ENCODE measurements at places on chromosomes 2 and 18. TPM values are rescaled to one million over a fixed set of nuclear protein-coding genes. Genes with fewer than 3 reads are reported as not detected.

TCF23 gene
- total RNA-seq = not detected

IL36B gene
- total RNA-seq = not detected

UGT1A8 gene
- not detected for total RNA-seq

SLC9A4 gene
- not detected for total RNA-seq

ZC3H6 gene
- 13.9 TPM for total RNA-seq

UGT1A5 gene
- total RNA-seq = not detected

DCDC2C gene
- not detected for total RNA-seq

ADCY3 gene
- total RNA-seq = 9.2 TPM

DNA sequence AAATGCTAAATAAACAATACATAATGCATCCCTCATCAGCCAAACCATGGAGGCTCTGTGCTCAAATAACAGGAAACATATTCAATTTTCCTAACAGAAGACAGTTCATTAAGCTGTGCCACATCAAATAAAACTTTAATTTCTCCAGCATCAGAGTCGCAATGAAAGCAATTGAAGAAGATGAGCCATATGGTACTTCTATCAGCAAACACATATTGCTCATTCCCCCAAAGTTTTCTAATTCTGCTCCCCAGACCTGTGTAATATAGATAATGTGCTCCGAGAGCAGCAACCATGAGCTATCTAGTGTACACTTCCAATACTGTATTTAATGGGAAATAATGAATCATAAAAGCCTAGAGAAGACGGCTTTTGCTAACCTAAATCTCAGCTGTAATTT, 263.2 kb downstream of the MEIS1 start:
- H3K27ac ChIP-seq = no peak overlapping the region
- no peaks in the 10 kb centered on the region for H3K4me1 ChIP-seq
- no peaks in the 10 kb centered on the region for H3K27me3 ChIP-seq
- H3K36me3 ChIP-seq = no peaks in the 10 kb centered on the region
- H3K4me3 ChIP-seq = no peak overlapping the region

GRCh38 chr2:6883448-6884122, 6.0 kb downstream of the RSAD2 start:
- H3K4me1 ChIP-seq = peaks cover 26% of the 10 kb centered on the region
- H3K27me3 ChIP-seq = no peaks in the 10 kb centered on the region
- H3K36me3 ChIP-seq = peaks cover 25% of the 10 kb centered on the region
- H3K27ac ChIP-seq = no peak overlapping the region
- H3K4me3 ChIP-seq = no peak overlapping the region

GRCh38 chr2:219676586-219676985, 49.2 kb downstream of the SLC4A3 start:
- no peaks in the 10 kb centered on the region for H3K4me1 ChIP-seq
- no peak for DNase-seq
- no peak overlapping the region for H3K27ac ChIP-seq
- peaks cover 6% of the 10 kb centered on the region for H3K27me3 ChIP-seq
- no peaks in the 10 kb centered on the region for H3K36me3 ChIP-seq

GRCh38 chr2:9950521-9951271, 797 bp upstream of the GRHL1 start:
- H3K27ac ChIP-seq = peak overlapping the region; percentile 73
- H3K4me3 ChIP-seq = peak overlapping the region; percentile 84
- peak; percentile 52 for DNase-seq
- no peaks in the 10 kb centered on the region for H3K4me1 ChIP-seq

GRCh38 chr18:74800098-74800497, 202.4 kb downstream of the ZNF407 start:
- no peaks in the 10 kb centered on the region for H3K36me3 ChIP-seq
- no peaks in the 10 kb centered on the region for H3K27me3 ChIP-seq
- no peak for DNase-seq
- H3K27ac ChIP-seq = no peak overlapping the region
- H3K4me3 ChIP-seq = no peak overlapping the region

DNA sequence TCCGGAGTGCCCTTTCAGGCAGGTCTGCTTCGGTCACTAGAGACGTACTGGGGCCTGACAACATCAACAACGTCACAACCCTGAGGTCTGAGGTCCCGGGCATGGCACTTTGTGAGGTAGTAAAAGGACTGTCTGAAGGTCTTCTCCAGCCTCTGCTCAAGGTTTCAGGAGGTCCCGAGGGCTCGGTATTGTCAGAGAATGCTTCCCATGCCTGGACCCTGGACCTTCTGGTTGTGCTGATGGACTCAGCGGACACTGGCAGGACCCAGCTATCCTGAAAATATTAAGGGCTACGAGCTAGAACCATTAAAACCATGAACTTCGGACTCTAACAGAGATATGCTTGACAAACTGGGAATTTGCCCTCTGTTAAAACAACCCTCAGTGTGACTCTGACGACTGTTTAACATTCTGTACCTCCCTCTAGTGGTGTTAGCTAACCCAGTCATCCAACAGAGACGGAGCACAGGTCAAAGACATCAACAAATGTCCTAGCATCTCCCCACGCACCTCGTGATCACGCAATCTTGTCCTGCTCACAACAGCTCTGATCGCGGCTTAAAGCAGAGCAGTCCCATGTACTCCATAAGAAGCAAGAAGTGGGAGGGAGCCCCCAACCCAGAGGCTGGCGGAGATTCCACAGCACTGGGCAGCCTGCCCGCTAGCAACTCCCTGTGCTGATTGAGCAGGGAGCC, 96.5 kb downstream of the CCDC93 start:
- no peak overlapping the region for H3K27ac ChIP-seq
- no peak for DNase-seq
- peaks cover 81% of the 10 kb centered on the region for H3K36me3 ChIP-seq
- no peak overlapping the region for H3K4me3 ChIP-seq

- peak overlapping the region; percentile 57 for H3K27ac ChIP-seq
- no peaks in the 10 kb centered on the region for H3K27me3 ChIP-seq
- H3K36me3 ChIP-seq = no peaks in the 10 kb centered on the region
- no peak overlapping the region for H3K4me3 ChIP-seq
Observed at GRCh38 chr18:7755753-7756475, 188.8 kb downstream of the PTPRM start.

All from heart right ventricle (tissue), 16 donors.